ENCODE measurements at places on chromosomes 7 and 10. TPM values are rescaled to one million over a fixed set of nuclear protein-coding genes. Genes with fewer than 3 reads are reported as not detected.

MRC1 gene
- not detected for total RNA-seq

GRCh38 chr10:6065835-6066234 is 3.7 kb upstream of the IL2RA start:
- no peak for DNase-seq

GRCh38 chr10:114629824-114630730 is 28.0 kb downstream of the ABLIM1 start:
- no peak for DNase-seq

- DNase-seq: no peak
Observed at GRCh38 chr7:29779017-29779416, 27.3 kb upstream of the WIPF3 start.

LRIT1 gene
- not detected for total RNA-seq

GRCh38 chr7:34821932-34822558 is 164.0 kb downstream of the NPSR1 start:
- DNase-seq: peak; percentile 26

CLRN3 gene
- total RNA-seq: not detected

DNA sequence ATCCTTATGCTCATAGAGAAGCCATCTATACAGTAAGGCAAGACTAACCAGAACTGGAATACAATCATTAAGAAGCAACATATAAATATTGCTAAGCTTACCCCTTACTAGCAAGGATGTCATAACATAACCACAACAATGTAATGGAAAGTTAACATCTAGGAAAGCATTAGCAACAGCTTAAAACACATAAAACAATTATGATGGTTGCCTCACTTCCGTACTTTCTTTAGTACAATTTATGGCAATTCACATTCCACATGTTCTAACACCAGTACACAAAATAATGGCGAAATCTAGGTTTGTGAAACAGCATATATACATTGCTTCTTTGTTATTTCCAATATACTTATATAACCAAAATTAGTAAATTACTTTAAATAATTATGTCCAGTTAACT is 195.0 kb downstream of the AHR start:
- no peak for DNase-seq

- peak; percentile 72 for DNase-seq
Observed at GRCh38 chr7:111137296-111138192, 46.6 kb downstream of the LRRN3 start.

OPALIN gene
- total RNA-seq: not detected

TBC1D12 gene
- total RNA-seq: 8.7 TPM

TAS2R41 gene
- not detected for total RNA-seq

- DNase-seq: no peak
Observed at GRCh38 chr7:30366606-30367005, 82.2 kb downstream of the ZNRF2 start.

AFAP1L2 gene
- 1.7 TPM for total RNA-seq

- peak; percentile 63 for DNase-seq
Observed at GRCh38 chr7:33185786-33186185, 56.4 kb downstream of the BBS9 start.

DNA sequence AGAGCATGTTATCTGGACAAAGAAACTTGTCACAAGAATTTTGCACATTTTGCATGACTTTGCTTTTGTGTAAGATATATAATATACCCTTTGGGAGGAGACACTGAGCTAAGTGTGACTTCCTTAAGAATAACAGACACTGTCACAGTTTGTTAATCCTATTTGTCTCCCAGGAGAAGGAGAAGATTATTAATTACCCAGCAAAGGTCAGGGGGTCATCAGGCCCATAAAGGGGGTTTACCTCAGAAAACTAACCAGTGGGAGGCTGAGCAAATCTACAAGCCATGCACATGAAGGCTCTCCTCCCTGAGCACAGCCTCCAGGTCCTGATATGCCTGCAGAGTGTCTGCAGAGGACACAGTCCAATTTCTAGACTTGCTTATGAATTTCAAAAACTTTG is 10.1 kb upstream of the MET start:
- no peak for DNase-seq

PPP1R3C gene
- not detected for total RNA-seq

GRCh38 chr10:33071857-33072256 is 113.8 kb upstream of the ITGB1 start:
- DNase-seq: no peak

HOXA4 gene
- 4.3 TPM for total RNA-seq

DNA sequence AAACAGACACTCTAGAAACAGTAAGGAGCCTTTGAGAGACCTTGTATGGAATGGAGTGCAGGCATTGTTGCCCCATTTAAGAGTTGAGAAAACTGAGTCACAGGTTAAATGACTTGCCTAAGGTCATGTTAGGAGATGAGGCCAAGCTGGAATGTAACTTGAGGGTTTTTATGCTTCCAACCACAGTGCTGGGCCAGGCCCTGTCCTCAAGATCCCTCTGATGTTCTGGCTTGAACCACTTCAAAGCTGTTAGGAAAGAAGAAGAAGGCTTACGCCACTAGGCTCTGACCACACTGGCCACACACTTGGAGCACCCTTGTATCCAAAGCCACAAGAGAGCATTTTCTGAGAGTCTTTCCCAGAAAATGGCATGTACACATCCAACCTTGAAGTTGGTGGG is 42.7 kb downstream of the PLAU start:
- DNase-seq: peak; percentile 94

DKK1 gene
- 7.3 TPM for total RNA-seq

SPDYE16 gene
- total RNA-seq: not detected

MGAM2 gene
- total RNA-seq: not detected

DNA sequence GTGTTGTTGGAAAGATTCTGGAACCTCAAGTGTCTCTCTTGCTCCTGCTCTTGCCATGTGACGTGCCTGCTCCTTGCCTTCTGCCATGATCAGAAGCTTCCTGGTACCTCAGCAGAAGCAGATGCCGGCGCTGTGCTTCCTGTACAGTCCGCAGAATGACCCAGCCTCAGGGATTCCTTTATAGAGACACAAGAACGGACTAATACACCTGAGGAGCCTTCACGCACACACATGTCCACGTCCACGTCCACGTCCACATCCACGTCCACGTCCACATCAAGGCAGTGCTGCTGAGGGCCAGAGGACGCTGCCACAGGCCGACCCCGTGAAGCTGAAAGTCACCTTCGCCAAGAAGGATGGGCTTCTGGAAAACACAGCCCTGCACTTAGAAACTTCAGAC is 190.1 kb downstream of the MAD1L1 start:
- DNase-seq: no peak

DNA sequence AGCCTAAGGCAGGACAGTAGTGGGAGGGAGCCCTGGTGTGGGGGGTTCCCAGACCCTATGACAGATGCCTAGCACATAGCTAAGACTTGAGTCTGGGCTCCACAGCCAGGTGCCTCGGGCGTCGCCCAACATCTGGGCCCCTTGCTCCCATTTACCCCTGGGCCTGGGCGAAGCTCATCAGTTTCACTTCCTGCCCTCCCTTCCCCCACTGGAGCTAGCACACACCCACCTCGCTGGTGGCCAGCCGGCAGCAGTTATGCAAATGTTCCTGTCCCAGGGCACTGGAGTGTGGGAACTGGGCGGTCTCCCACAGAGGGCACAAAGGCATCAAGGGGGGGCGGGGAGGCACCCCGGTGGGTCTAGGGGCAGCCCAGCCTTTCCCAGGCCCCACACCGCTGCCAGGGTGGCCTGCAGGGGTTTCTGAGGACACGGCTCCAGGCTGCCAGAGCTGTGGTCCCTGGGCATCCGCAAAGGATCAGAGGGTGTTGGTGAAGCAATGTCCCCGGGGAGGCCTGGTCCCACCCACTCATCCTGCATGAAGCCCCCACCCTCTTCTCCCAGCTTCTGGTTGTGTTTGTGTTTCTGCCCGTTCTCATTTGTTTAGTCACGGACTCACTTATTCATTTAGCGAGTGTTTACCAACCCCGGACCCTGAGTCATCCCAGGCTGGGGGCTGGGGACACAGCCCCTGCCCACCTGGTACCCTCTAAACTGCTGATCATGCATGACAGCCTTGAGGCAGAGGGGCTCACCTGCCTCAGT is 20.4 kb downstream of the SH2B2 start:
- peak; percentile 76 for DNase-seq

DNA sequence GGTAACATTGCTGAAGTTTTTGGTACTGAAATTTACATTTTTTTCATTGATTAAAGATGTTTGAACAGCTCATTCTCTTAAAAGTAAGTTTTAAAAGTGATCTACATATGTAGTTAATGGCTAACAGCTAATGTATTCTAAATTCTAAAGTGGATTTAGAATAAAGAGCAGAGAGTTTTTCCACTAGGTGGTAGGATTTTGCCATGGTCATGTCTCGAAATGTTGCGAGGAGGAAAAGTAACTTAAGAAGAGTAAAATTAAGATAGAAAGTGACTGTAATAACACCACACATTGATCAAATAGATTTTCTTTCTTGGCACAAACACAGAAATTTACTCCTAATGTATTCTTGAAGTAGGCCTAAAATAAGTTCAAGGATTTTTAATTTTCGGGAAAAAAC is 19.8 kb downstream of the LSMEM1 start:
- DNase-seq: no peak

- DNase-seq: no peak
Observed at GRCh38 chr7:2959828-2960599, 83.7 kb downstream of the CARD11 start.

GRCh38 chr7:40243076-40243475 is 108.3 kb downstream of the SUGCT start:
- no peak for DNase-seq

SVOPL gene
- total RNA-seq: not detected

DNA sequence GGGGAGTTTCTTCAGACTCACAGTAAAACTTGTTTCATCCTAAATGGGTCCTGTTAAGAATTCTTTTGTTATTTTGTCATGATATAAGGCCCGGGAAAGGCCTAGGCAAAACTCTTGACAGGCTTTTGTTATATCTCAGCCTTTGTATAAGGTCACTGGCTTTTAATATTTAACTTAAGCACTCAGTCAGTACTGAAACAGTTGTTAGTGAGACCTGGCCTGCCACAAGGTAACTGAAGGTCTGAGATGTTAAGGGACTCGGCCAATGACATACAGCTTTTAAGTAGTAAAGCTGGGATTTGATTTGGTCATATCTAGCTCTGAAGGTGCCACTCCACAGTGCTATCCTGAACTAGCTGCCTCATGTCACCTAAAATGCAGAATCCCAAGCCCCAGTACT is 57.2 kb upstream of the STEAP4 start:
- no peak for DNase-seq

DNA sequence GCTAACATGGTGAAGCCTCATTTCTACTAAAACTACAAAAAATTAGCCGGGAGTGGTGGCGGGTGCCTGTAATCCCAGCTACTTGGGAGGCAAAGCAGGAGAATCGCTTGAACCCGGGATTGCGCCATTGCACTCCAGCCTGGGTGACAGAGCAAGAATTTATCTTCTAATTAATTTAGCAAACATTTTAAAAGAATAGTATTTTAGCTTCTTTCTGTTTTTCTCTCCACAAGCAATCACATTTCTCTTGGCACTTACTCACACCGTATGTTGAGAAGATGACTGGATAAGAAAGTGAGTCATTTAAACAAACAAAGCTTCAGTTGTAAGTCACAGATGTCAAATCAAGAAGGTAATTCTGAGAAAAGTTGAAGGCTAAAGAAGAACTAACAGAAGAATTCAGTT is 264.0 kb downstream of the ARL4A start:
- DNase-seq: peak; percentile 42

DNA sequence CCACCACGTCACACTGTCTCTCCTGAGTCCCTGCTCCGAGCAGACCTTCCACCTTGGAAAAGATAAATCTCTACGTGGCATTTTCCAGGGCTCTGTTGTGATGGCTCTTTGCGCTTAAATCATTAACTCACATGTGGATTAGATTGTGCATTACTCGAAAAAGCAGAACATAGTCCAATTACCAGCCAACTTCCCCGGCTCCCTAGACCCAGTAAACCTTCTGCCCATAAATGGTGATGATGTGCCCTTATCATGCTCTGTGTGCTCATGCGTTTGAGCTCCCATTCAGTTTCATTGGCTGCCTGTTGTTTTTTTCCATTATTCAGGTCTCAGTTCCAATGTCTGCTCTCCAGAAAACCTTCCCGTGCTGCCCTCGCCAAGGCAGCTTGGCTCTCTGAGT is 471.2 kb downstream of the GLRX3 start:
- DNase-seq: no peak

FXYD4 gene
- not detected for total RNA-seq

DNA sequence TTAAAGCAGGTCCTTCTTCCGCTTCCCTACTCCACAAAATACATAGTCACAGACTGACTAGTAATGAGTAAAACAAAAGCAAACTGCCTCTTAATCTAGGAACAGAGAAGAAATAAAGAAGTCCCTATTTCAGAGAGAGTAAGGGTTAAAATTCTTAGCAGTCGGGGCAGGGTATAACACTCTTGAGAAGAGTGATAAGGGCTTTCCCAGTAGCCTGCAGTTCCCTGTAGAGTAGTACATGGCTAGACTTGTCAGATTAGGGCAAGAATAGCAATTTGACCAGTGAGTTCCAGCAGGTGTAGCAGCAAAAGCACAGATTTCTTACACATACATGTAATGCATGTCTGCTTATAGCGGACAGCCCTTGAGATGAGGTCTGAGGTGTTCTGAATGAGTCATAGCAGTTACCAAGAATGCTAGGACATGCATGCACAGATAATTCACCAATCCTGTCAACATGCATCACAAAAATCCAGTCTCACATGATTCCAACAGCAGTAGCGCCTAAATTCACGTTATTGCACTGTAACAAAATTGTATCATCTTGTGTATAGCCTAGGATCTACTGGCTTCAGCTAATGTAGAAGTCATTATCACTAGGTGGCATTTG is 40.7 kb downstream of the BTRC start:
- no peak for DNase-seq

DNA sequence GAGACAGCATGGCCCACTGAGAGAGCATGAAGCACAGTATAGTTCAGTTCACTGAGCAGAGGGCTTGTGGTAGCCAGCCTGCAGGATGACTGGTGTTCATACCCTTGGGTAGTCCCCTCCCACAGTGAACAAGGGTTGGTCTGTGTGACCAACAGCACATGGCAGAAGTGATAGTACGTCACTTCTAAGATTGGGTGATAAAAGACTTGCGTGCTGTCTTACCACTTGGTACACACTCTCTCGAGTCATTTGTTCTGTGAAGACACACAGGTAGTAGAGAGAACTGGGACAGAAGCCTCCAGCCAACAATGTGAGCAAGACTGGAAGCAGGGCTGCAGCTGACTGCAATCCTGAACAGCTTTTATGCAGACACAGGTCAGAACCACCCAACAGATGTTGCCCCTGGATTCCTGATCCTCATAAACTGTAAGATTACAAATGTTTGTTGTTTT is 14.6 kb downstream of the EPC1 start:
- DNase-seq: peak; percentile 37

DNA sequence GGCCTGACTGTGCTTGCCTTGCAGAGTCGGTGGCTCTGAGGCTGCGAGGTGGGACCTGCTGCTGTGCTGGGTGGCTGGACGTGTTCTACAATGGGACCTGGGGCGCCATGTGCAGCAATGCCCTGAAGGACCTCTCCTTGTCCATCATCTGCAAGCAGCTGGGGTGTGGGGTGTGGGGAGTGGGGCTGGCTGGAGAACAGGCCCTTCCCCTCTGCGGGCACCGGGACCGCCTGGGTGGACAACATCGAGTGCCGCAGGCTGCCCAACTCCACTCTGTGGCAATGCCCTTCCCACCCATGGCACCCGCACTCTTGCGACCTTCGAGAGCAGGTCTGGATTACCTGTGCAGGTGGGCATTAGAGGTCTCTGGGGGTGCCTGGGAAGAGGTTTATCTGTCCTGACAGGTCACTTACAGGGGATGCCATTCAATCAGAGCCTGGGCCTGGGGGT is 10.9 kb downstream of the SCART1 start:
- DNase-seq: no peak

SDK1 gene
- 0.68 TPM for total RNA-seq

GPRIN2 gene
- total RNA-seq: not detected

GPNMB gene
- 146 TPM for total RNA-seq

GRCh38 chr7:136325578-136325977 is 348.4 kb upstream of the MTPN start:
- DNase-seq: peak; percentile 5

KIAA1549 gene
- total RNA-seq: 4.1 TPM
